SHP77 (cell line): ENCODE measurements at places on chromosomes 11 and 22.

DNA sequence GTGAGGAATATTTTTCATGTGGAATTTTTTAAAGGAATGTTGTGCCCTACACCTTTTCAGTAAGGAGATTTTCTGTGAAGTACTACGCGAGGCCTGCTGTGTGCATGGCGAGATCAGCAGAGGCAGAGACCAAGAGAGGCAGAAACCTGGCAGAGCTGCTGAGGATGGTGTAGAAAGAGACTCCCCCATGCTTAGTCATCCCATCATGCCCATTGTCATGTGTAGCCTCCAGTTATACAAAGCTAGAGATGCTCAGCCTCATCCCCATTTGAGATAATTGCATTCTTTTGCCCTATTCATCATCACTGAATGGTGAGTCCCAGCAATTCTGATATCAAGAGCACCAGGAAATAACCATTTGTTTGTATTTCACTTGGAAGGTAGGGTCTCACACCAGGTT is 3.0 kb upstream of the MS4A7 start:
- DNase-seq: no peak

DNA sequence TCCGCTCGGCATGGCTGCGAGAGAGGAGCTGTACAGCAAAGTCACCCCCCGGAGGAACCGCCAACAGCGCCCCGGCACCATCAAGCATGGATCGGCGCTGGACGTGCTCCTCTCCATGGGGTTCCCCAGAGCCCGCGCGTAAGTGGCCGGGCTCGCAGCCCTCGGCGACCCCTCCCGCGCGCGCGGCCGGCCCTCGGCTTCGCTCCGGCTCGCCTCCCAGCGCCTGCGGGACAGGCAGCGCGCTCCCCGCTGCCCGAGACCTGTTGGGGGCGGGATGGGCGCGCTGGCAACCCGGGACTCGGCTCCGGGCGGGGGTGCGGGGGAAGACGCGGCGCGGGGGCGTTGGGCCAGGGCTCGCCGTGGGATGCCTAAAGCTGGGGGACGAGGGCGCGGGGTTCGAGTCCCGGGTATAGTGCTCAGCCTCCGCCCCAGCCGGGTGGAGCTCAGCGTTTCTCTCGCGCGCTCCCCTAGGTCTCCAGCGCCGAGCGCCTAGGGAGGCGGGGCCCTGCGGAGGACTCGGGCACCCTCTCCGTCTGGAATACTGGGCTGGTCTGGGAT is 630 bp downstream of the UBASH3B start:
- DNase-seq: no peak

- no peak for DNase-seq
Observed at GRCh38 chr22:24587948-24588347, 4.9 kb downstream of the LRRC75B start.

DNA sequence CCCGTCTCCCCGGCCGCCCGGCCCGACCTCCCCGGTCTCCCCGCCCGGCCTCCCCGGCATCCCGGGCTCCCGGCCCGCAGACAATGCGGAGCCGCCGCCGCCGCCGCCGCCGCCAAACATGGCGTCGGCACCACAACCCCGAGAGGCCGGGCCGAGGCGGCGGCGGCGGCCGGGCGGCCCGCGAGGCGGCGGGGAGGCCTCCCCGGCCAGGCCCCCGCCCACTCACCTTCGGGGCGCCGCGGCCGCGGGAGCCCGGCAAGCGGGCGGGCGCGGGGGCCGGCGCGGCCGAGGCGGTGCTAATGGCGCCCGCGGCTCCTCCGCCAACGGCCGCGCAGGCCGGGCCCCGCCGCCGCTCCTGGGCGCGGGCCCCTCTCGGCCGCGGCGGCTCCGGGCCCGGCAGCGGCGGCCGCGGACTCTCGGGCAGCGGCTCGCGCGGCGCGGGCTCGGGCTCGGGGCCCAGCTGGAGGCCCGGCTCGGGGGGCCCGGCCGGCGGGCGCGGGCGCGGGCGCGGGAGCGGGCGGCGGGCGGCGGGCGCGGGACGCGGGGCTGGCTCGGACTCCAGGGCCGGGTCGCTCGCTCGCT is 311 bp downstream of the BRD1 start:
- DNase-seq: no peak

GRCh38 chr11:71304045-71304444 is 51.7 kb upstream of the SHANK2 start:
- no peak for DNase-seq

GRCh38 chr11:12372111-12372510 is 5.3 kb upstream of the PARVA start:
- no peak for DNase-seq

DNA sequence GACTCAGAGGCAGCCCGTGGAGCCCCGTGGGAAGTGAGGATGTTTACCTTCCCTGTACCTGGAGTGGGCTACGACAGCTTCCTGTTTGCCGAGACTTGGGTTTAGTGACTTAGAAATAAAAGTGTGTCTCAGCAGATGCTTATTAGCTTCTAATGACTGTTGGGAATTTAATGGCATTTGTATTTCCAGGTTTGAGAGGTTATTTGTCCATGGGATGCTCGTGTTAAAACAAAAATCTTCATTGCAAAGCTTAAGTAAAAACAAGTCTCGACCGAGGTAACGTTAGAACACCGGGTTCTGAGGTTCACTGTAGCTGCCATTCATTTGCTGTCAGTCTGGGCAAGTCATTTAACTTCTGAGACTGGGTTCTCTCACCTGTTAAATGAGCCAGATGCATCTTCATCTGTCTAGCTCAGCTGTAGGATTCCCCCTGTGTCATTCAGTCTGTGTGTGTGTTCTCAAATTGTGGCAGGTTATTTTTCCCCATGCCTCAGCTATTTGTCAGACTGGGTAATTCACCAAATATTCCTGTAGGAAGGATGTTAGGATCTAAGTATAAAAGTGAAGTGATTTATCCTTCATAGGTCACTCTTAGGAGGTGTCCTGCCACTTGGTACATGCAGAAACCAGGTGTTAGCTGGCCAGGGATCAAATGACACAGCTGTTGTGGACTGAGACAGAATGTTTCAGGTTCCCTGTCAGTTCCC is 791 bp downstream of the EI24 start:
- no peak for DNase-seq

- no peak for DNase-seq
Observed at GRCh38 chr11:94588366-94588942, 21.3 kb downstream of the PIWIL4 start.
